ENCODE measurements at places on chromosomes 5 and 9.
A peak's percentile ranks its signal among the peaks of the same experiment; 100 is the strongest.

GRCh38 chr5:32707418-32707997, 3.6 kb upstream of the NPR3 start:
- no peak for DNase-seq

DNA sequence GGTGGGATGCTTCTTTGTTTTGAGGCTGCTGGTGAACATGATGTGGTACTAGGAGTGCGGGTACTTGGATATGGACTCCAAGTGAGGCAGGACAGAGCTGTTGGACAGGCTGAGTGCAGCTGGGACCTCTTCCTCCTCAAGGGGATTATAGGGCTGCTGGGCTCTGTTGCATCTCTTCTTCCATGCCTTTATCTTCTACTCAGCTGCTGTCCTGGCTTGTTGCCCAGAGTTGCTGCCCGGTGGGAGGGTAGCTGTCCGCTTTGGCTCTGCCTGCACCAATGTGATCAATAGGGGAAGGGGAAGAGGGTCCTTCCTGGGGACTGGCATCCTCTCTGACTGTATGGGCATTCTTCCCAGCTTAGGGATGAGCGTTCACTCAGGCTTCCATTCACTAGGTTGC, 1217.9 kb upstream of the ACO1 start:
- DNase-seq, result no peak

- DNase-seq, result peak; percentile 5
Measured at GRCh38 chr5:41843456-41844370, 26.5 kb downstream of the OXCT1 start.

DNA sequence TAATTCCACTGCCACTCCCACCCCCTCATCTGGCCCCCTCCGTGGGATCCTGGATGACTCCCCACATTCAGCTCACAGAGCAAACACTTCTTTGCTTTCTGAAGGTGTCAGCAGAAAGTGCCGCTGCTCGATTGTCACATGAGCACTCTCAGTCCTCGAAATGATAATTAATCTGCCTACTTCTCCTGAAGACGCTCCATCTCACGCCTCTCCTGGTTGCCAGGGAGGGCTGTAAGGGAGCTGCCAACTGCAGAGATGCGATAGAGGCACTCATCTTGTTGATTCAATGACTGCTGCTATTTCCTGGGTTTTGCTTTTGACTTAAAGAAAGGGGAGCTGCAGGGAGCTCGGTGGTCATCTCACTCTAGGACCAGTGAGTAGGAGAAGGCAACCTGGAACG, 206.5 kb downstream of the DAB2IP start:
- DNase-seq, result no peak

GRCh38 chr5:128905568-128906110, 59.6 kb upstream of the SLC27A6 start:
- DNase-seq, result peak; percentile 15

- DNase-seq, result no peak
Measured at GRCh38 chr5:966941-967340, 41.7 kb upstream of the NKD2 start.

DNA sequence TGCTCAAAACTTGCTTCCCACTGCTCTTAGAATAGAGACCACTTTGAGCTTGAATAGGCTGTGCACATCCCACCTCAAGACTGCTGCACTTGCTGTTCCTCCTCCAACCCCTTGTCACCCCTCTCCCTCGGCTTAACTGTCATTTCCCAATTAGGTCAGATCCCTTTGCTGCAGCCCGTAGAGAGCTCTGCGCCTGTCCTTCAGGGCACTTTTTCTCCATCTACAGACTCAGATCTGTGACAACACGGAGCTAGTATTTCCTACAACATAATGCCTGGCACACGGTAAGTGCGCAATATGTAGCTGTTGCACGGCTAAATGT, 485 bp upstream of the HABP4 start:
- no peak for DNase-seq
